ENCODE measurements at places on chromosomes 4 and X.

DNA sequence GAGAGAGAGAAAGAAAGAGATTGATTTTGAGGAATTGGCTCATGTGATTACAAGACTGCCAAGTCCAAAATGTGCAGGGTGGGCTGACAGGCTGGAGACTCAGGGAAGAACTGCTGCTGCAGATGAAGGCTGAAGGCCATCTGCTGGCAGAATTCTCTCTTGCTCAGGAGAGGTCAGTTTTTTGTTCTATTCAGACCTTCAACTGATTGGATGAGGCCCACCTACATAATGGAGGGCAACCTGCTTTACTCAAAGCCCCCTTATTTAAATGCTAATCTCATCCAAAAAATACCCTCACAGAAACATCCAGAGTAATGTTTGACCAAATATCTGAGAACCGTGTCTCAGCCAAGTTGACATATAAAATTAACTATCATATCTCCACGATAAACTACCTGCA is 38.2 kb upstream of the MAMLD1 start:
- no peak for DNase-seq

DNA sequence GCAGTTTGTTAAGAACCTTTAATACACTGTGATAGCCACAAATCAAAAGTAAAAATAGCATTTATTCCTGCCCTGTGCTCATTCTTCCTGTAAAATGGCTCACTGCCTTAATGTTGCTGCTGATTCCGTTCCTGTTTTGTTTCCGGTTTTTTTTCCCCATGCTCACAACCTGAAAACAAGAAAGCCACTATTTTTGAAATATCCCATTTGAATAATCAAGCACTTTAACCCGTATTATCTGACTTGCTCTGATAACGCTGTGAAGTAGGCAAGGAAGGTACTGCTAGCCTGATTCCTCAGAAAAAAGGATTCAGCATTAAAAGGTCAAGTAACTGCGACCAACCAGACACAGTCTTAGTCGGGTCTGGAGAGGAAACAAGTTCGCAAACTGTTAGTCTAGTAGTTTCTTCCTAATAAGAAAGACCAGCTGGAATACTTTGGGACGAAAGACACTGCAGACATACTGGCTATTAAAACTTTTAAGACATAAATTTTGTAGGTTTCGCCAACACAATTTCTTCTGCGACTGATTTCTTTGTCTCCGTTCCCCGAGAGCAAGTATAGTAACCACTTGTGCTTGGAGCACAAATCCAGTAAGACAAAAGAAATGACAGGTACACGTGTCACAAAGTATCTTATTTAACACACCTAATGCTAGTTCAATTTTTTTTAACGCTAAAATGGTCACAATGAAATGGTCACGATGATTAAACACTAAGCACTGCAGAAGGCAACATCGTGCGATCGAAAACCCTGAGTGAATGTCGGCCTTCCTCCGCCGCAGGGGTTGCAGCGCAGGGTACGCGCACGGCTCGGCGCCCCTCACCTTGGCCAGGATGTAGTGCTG is 802 bp downstream of the COX18 start:
- DNase-seq: no peak

- no peak for DNase-seq
Observed at GRCh38 chr4:138972956-138973801, 42.4 kb upstream of the NOCT start.

- DNase-seq: no peak
Observed at GRCh38 chr4:60611762-60612496, 588.2 kb upstream of the ADGRL3 start.

GRCh38 chr4:188434643-188435042 is 295.4 kb downstream of the TRIML1 start:
- DNase-seq: no peak

- DNase-seq: no peak
Observed at GRCh38 chr4:52197306-52197705, 146.2 kb downstream of the SPATA18 start.

GRCh38 chr4:78692822-78693170 is 83.4 kb upstream of the BMP2K start:
- DNase-seq: no peak

DNA sequence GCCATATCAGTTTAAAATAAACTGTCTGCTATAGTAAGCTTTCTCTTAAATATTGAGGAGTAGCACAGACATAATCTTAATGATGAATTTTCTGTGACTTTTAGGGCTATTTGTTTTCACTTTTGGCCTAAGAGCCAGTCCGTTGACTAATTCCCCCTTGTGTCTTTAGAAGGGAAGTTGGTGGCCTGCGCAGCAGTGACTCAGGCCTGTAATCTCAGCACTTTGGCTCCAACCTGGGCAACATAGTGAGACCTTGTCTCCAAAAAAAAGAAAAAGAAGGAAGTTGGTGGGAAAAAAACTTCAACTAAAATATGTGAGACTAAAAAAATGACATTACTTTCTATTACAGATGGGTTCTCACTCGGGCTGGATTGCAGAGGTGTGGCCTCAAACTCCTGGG is 3.4 kb downstream of the NCAPG start:
- DNase-seq: no peak

DNA sequence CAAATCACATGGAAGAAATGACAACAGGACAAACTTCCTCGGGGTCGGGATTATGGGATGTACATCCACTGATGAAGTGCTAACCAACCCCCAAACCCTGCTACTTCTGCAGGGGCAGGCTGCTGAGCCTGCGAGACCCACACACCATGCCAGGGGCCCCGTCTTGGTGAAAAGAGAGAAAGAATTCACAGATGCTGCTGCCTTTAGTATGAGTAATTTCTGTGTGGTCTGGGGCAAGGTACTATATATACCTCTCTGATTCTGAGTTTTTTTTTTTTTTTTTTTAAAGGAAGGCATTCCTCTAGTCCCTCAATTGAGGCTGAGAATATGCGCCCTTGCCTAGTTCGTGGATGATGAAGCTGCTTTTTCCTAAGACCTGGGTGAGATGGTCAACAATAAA is 24.8 kb downstream of the PDHA1 start:
- DNase-seq: no peak

- DNase-seq: no peak
Observed at GRCh38 chrX:2883770-2884169, 45.4 kb downstream of the ARSD start.

DNA sequence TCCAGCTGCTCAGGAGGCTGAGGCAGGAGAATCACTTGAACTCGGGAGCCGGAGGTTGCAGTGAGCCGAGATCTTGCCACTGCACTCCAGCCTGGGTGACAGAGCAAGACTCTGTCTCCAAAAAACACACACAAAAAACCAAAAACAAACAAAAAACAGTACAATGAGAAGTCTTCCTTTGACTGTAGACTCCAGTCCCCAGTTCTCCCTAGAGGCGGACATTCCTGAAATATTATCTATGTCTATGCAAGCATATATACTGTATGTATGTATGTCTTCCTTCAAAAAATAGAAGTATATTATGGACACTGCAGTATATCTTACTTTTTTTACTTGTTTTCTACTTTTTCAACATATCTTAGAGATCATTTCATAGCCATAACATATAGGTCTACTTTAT is 10.2 kb upstream of the FGF2 start:
- no peak for DNase-seq

- DNase-seq: no peak
Observed at GRCh38 chr4:66876946-66877345, 668.4 kb downstream of the CENPC start.

GRCh38 chrX:39915081-39915480 is 182.7 kb downstream of the BCOR start:
- DNase-seq: no peak

DNA sequence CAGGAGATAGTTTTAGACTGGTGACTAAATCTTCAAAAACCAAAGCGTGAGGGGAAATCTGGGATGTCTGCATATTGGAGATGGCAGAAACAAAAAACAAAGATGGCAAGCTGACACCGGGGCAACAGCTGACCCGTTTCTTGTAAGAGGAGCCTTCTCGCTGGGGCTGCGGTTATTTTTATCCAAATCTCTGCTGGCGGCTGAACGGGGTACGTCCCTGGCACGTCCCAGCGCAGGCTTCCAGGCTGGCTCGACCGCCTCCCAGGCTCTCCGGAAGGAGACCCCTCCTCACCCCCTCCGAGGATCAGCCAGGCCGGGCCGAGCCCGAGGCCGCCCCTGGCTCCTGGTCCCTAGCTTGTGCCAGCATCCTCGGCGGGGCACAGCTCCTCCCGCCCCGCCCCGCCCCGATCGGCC is 403 bp downstream of the SGCB start:
- no peak for DNase-seq

GRCh38 chr4:576991-577498 is 950 bp upstream of the TMEM271 start:
- peak; percentile 33 for DNase-seq

GRCh38 chrX:889966-890651 is 259.5 kb downstream of the SHOX start:
- no peak for DNase-seq

- no peak for DNase-seq
Observed at GRCh38 chrX:96438803-96439202, 245.8 kb upstream of the DIAPH2 start.

GRCh38 chr4:78885598-78885997 is 53.6 kb downstream of the PAQR3 start:
- no peak for DNase-seq

- DNase-seq: no peak
Observed at GRCh38 chrX:129755779-129756650, 17.2 kb downstream of the XPNPEP2 start.

Measured in activated effector memory CD4-positive, alpha-beta T cell treated with anti-CD3 and anti-CD28 coated beads, Interleukin-2, amount 50 U/mL, for 16 hours (primary cell).